ENCODE measurements at places on chromosomes 1 and 21.

DNA sequence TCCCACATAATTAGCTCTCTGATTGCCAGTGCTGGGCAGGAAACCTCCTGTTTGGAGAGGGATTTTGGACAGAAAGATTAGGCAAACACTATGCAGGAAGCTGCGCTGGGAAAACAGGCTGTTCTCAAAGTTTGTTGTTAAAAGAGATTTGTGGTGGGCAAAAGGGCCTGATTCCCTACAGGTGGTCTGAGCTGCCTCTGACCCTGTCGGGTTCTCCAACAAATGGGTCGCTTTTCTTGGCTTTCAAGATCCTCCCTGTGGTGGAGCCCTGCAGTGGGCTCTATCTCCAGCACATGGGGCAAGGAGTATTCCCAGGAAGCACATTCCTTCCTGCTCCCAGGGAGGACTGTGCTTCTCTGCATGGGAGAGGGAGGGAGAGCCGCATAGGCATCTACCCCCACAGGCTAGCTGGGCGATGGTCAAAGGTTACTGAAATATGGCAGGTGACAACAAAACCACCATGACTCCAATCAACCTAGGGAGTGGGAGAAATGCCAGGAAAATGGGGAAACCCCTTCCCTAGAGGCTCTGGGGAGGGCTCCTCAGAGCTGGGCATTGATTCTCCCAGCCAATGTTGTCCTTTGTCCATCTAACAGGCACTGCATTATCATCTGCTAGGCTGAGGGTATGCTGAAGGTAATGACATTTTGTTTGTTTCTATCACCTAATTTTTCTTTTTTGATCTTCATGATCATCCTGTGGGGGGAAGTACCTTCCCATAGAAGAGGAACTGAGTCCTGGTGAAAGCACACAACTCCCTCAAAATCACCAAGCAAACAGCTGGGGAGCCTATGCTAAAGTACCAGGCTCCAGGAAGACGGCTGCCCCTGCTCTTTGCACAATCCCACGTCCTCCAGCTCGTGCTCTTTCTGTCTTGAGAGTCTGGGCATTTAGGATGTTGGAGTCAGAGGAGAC lies 85.3 kb downstream of the PLXNA2 start:
- DNase-seq: no peak

DNA sequence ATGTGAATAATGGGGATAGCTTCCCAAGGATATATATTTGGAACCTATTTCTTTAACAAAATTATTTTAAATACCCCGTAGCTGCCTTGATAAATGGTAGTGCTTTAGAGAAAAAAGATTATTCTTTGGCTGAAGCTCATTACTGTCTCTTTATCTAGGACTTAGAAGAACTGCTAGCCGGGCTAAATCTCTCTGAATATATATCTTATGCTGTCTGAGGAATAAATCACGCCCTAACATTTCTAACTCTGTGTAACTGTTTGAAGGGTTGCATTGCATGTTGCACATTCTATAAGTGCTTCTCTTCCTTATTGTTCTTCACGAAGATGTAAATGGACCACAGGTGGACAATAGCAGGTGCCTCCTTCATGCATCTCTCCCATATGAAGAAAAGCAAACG lies 585.0 kb upstream of the ZP4 start:
- no peak for DNase-seq

DNA sequence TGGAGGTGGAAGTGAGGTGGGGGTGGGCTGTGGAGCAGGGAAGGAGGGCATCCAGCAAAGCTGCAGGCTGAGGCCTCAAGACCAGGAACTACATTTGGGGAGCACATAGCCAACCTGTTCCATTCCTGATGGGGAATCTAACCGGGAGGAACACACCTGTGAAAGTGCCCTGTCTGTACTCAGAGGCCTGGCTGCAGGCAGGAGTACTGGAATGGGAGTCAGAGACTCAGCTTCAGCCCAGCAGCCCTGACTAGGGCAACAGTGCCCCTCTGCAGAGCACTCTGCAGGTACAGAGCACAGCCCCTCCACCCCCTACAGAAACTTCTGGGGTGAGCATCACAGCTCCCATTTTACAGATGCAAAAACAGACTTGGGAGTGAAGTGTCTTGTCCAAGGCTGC lies 126.4 kb downstream of the DMRTB1 start:
- DNase-seq: no peak

- DNase-seq: no peak
Measured at GRCh38 chr1:206961668-206962067, 8.6 kb downstream of the FCAMR start.

GRCh38 chr1:84356881-84357280 lies 41.4 kb upstream of the DNASE2B start:
- DNase-seq: no peak

- DNase-seq: no peak
Measured at GRCh38 chr1:1435106-1435903, at the start of gene VWA1. Gene VWA1, plus strand, starts transcription at chr1:1435690. Its CDS starts 59 bp downstream, at chr1:1435749.

DNA sequence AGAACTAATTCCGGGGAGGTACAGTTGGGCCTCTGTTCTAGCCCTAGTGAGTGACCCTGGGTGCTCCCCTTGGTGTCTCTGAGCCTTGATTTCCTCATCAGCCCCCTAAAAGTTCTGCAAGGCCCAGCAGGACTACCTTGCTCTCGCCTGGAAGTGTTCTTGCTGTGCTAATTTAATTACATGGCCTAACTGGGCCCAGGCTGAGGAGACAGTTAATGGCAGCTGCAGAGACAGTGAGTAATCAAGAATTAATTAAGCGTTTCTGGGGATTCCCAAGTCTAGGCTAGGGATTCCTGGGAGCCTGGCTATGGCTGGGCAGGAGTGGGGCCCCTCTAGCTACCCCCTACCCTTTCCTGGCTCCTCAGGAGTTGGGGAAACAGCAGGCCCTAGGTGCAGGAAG lies 24.7 kb upstream of the DMBX1 start:
- no peak for DNase-seq

DNA sequence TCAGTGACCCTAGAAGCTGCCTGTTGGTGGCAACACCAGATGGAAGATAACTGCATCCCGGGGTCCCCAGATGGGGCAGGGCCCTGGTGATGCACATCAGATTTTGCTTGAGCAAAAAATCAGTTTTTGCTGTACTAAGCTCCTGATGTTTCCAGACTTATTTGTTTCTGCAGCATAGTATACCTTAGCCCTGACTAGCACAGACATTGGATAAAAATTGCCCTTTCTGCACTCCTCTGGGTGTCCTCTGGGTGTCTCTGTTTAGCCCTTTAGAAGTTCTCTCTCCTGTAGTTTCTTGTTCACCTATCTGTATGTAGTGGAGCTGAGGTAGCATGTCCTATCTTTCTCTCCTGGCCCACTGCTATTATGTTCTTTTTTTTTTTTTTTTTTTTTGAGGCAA lies 30.3 kb upstream of the PLA2G2C start:
- no peak for DNase-seq

DNA sequence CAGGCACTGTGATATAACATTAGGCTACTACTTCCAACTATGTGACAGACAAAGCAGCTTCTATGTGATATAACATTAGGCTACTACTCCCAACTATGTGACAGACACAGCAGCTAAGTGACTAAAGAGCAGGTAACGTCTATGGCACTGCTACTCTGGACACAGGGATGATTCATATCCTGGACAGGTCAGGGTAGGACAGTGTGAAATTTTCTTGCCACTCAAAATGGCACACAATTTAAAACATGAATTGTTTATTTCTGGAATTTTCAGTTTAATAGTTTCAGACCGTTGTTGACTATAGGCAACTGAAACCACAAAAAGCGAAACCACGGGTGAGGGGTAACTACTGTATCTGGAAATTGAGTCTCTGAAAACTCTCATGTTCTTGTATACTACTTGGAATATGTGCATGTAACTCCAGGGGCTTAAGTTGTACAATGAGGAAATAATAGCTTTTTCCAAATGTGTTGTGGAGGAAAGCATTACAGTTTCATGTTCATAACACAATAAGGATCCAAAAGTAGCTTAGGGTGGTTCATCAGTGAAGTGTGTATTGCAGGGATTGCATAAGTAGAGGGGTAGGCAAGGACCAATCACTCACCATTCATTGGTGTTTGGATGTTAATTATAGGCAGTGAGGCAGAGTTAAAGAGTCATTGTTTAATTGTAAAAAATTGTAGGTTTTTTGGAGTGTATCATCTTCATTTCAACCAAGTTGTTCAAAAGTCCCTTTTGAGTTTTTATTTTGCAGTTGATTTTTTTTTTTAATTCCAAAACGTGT lies 5.3 kb downstream of the DTL start:
- DNase-seq: no peak

GRCh38 chr1:153976819-153977249 lies 640 bp downstream of the JTB start:
- DNase-seq: no peak

- no peak for DNase-seq
Measured at GRCh38 chr1:84272401-84272800, 29.1 kb upstream of the SAMD13 start.

GRCh38 chr1:60813071-60813470 lies 269.3 kb upstream of the NFIA start:
- DNase-seq: no peak

GRCh38 chr21:44378646-44379514 lies 25.5 kb downstream of the TRPM2 start:
- no peak for DNase-seq

GRCh38 chr1:205319081-205320018 lies 2.2 kb downstream of the NUAK2 start:
- no peak for DNase-seq

DNA sequence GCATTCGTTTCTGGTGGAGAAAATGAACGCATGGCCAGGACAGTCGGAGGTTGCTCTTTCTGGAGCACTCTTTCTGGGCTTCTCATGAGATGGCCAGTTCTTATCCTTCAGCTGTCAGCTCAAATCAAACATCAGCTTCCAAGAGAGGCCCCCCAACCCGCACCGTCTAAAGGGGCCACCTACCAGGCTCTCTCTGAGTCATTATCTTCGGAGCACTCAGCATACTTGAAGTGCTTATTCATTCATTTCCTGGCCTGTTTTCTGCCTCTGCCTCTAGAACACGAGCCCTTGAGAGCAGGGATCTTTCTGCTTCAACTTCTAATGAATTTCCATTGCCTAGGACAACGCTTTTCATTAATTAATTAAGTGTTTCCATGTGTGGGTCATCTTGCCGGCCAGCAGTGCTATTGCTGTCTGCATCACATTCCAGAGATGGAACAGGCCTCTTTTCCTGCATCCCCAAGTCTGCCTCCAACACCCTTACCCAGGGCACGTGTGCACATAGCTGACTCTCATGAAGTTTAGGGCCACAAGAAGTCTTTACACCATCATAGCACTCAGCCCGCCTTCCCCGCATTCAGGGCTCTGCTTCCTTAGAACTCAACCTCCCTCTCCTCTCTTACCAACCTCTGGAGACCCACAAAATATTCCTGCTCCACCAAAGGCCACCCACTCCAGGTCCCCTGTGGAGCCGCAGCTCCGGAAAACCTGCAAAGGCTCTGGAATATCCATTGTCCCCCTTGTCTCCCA lies 52.1 kb upstream of the LAPTM5 start:
- no peak for DNase-seq

GRCh38 chr1:38997034-38997900 lies 6.2 kb downstream of the AKIRIN1 start:
- no peak for DNase-seq

GRCh38 chr1:21925334-21925940 lies 11.7 kb downstream of the HSPG2 start:
- no peak for DNase-seq

DNA sequence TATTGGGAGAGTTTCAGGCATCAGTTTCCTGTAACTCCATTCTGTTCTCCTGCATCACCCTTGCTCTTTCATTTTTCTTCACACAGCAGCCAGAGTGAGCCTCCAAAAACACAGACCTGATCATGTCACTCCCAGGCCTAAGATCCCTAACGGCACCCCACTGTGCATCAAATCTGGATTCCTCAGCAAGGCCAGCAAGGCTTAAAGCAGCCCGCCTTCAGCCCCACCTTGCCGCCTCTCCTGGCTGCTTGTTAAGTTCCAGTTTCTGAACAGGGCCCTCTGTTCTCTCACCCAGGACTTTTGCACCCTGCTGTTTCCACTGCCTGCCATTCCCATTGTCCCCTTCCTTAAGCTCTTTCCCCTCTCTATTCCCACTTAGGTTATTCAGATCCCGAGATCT lies 29.3 kb downstream of the C1orf116 start:
- no peak for DNase-seq

DNA sequence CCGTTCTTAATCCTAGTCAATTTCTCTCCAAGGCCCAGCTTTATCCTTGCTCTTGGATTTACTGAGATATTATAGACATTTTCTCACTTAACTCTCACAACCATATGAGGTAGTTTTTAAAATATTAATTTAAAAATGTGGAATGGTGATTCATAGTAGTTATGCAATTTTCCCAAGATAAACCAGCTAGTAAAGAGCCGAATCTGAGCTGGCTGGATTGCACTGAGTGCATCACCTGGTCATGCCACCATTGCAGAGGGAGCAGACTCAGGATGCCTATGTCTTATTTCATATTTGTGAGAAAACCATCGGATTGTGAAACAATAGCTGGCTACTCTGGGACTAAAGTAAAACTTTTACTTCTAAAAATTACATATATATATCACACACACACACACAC lies 494.0 kb downstream of the KCNT2 start:
- DNase-seq: no peak

- DNase-seq: no peak
Measured at GRCh38 chr1:198199105-198199504, 42.3 kb downstream of the NEK7 start.
